ENCODE measurements at places on chromosomes 3 and 15. TPM values are rescaled to one million over a fixed set of nuclear protein-coding genes. Genes with fewer than 3 reads are reported as not detected.

Gene CHRM5
- 0.75 TPM for total RNA-seq

Gene CCR4
- not detected for total RNA-seq

Gene NRROS
- 3.0 TPM for total RNA-seq

Gene ZPLD1
- total RNA-seq: 0.62 TPM

Gene CCDC9B
- total RNA-seq: 46.2 TPM

All from uterine smooth muscle cell (primary cell).